AG04449 (cell line): ENCODE measurements at places on chromosomes 7 and 10.

GRCh38 chr10:77011874-77012811 lies 625.5 kb downstream of the KCNMA1 start:
- no peak for DNase-seq

DNA sequence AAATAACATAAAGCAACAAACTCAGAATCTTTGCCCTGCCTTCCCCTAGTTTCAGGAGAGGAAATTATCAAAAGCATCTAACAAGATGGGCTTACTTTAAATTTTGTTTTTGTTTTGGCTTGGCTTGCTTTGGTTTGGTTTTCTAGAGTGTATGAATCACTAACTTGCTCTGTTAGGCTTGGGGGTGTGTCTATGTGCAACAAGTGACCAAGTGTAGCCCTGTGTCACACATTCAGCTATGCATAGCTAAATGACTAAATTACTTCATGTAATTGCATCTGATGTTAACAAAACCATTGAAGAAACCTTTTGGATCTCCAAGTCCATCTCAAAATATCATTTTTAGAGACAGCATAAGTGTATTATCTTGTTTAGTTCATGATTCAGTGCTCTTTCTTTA lies 251.0 kb downstream of the TFEC start:
- DNase-seq, result no peak

- DNase-seq, result no peak
Measured at GRCh38 chr7:134478707-134479106, 19.8 kb upstream of the AKR1B1 start.

DNA sequence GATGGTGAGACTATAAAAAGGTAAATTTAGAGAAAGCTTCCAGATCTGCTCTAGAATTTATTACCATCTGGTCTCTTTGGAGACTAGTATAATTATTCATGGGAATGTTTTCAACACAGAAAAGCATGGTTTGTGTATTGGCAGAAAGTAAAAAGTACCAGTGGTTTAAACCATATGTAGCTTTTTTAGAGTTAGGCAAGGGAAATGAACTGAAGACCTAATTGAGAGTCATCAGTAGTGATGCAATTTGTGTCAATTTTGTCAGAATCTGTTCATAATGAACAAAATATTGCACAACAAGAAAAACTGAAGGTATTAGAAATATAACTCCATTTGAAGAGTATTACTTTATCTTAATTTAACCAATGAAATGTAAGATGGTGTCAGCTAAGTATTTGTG lies 181.4 kb downstream of the ADK start:
- no peak for DNase-seq

GRCh38 chr10:43347997-43348396 lies 23.4 kb upstream of the FXYD4 start:
- DNase-seq, result no peak

- DNase-seq, result no peak
Measured at GRCh38 chr10:122727426-122727825, 27.8 kb upstream of the C10orf120 start.

DNA sequence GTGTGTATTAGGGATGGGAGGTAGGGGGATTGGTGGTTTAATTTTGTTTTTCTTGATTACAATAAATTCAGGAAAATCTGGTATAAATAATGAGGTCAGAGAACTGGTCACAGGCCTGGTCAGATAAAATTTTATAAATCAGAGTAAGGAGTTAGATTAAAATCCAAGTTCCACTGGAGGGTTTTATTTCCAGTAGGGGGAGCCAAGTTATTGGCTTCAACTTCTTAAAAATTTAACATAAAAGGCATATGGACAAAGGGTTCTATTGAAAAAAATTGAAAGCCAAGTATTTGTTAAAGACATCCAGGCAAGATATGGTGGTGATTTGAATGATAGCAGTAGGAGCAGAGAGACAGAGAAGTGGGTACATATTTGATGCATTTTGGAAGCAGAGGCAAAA lies 763.3 kb downstream of the SORCS1 start:
- DNase-seq, result no peak

DNA sequence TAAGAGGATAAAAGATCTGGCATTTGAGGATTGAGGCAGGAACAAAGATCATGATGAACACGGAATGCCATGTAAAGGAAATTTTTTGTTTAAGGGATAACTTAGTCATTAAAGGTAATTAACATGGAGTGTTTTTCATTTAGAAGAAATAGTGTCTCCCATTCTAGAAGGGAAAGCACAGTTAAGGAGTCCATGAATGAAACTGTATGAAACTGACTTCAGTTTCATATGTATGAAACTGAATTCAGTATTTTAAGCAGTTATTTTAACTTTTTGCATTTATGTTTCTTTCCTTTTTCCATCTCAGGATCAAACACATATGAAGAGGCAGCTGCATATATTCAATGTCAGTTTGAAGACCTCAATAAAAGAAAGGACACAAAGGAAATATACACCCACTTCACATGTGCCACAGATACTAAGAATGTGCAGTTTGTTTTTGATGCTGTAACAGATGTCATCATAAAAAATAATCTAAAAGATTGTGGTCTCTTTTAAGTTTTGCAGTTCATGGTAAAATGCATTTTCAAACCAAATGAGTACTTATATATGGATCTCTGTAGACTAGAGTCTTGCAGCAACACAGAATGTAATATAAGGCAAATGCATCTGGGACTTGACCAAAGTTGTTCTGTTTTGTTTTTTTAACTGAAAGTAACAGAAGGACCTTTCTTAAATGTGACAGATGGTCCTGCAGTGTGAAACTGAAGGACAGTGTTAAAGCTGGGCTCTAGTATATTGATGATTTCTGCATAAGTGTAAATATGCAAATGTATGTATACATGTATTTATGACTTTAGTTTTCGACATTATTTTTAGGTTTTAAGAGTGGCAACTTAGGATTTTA lies 82.6 kb downstream of the GNAI1 start:
- no peak for DNase-seq

GRCh38 chr7:144670218-144670617 lies 165.6 kb downstream of the TPK1 start:
- no peak for DNase-seq

DNA sequence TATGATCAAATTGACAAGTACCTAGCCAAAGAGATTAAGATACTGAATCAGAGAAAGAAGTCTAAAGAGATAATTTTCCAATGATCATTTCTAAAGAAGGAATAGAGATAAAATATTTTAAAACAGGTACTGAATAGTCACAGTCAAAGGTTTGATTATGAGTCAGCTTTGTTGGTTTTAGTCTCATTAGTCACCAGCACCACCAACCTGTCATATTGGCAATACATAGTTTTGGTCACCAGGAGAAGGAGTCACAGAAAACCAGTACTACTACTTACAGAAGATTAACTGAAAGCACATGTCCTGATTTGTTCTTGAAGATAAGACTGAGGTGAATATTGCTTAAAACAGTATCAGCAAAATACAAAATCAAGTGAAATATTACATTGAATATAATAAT lies 34.6 kb downstream of the ZEB1 start:
- DNase-seq, result no peak

GRCh38 chr10:65196111-65196510 lies 1674.9 kb downstream of the REEP3 start:
- no peak for DNase-seq

DNA sequence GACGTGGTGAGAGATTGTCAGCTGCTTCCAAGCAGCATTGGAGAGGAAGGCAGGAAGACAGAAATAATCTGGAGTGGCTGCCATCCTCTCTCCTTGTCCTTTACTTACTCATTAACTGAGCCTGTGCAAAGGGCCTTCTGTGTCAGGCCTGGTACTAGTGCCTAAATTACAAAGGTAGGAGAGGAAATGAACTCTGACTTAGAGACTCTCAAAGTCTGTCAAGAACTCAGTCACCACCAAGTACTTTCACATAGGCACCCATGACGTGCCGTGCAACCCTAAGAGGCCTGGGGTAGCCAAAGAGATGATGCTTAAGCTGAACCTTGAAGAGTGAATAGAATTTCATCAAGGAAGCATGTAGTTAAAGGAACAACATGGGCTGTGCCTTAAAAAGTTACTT lies 866.9 kb downstream of the LRMDA start:
- DNase-seq, result no peak

GRCh38 chr7:2698581-2699288 lies 10.7 kb downstream of the AMZ1 start:
- no peak for DNase-seq

- no peak for DNase-seq
Measured at GRCh38 chr7:70352906-70353305, 754.6 kb downstream of the AUTS2 start.

GRCh38 chr7:5441840-5442503 lies 18.3 kb upstream of the TNRC18 start:
- DNase-seq, result no peak

GRCh38 chr10:110717781-110718589 lies 73.8 kb downstream of the RBM20 start:
- DNase-seq, result no peak

- DNase-seq, result no peak
Measured at GRCh38 chr7:72234086-72234485, 178.1 kb downstream of the CALN1 start.

DNA sequence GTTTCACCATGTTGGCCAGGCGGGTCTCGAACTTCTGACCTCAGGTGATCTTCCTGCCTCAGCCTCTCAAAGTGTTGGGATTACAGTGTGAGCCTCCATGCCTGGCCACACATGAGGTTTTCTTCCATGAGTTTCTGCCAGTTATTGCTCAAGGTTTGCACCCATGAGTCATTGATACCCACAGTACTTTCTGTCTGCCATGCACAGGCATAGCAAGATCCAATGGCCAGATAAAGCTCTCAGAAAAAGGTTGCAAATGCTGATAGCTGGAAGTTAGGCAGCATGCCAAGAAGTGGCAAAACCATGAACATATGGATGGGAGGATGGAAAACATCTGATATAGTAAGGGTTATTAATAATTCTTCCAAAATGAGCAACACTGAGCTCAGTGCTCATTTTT lies 298.7 kb upstream of the NRG3 start:
- no peak for DNase-seq
